ENCODE measurements at places on chromosomes 12 and 14.

GRCh38 chr12:87467936-87468335 is 561.3 kb downstream of the C12orf50 start:
- no peak for DNase-seq

DNA sequence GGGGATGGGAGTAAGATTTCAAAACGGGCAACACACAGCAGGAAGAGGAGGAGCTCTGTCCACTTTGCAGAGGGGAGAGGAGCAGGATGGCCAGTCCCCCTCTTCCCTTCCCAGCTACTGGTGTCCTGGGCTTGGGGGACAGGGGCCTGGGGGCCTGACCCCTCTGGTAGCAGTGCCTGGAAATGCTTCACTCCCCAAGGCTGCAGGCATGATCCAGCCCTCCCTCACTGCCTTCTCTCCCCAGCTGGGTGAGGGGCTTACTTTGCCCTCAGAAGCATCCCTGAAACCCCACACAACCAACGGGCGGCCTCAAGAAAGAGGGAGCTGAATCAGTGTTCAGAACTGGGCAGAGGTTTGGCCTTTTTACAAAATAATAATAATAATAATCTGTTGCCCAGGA is 279.5 kb downstream of the DPF3 start:
- no peak for DNase-seq

DNA sequence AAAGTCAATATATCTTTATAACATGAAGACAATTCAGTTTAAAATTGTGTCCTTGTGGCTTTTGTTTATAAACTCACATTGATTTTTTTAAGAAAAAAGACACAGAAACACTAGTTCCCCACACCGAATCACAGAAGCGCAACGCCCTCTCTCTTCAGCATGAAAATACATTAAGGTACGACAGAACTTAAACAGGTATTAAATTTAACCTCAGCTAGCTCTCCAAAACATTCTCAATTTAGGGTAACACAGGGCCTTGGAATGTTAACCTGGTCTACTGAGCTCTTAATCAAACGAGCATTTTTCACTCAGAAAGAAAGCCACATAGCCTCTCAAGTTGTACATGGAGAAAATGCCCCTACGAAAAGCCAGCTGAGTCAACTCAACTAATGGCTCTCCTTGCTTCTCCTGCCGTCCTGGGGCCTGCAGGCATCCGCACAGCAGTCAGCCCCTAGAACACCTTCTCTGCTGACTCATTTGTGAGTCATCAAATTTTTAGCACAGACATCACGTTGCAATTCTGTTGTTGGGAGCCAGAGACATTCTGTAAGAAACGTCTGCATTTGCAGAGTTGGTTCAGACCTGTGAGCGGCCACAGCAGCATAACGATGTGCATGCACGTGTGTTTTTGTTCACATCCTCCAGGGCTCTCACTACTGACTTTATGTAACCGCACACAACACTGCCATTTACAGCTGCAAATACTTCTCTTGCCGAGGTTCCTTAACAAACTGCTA is 141.6 kb downstream of the ITPR2 start:
- peak; percentile 95 for DNase-seq

DNA sequence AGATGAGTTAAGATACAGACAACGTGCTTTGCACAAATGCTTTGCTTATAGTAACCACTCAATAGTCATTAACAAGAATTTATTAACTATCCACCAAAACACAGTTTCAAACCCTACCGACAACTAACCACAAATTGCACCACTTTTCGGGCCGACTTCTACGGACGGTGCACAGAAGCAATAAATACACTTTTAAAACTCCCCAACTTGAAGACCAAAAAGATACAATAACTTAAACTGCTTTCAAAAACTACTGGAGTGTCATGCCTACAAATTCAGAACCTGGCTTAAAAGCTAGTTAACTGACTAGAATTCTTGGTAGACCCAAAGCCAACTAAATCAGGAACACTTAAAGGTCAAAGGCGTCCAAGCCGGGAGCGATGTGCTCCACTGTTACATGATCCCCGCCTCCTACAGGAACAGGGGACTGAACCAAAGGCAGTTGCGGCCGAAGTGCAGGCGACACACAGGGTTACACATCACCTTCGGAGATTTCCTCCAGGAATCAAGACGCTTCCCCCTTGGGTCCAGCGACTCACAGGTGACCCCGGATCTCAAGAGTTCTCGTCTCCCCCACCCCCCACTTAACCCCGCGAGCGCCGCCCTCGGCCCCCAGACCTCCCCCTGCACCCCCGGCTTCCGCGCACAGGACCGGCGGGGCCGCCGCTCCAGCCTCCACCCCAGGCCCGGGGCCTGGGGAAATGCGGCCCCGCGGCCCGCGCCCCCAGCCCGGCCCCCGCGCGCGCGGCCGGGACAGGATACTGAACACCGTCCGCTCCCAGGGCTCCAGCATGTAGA is 507 bp downstream of the SPTSSA start:
- DNase-seq, result peak; percentile 63

- no peak for DNase-seq
Measured at GRCh38 chr12:106010741-106011140, 128.0 kb downstream of the NUAK1 start.

DNA sequence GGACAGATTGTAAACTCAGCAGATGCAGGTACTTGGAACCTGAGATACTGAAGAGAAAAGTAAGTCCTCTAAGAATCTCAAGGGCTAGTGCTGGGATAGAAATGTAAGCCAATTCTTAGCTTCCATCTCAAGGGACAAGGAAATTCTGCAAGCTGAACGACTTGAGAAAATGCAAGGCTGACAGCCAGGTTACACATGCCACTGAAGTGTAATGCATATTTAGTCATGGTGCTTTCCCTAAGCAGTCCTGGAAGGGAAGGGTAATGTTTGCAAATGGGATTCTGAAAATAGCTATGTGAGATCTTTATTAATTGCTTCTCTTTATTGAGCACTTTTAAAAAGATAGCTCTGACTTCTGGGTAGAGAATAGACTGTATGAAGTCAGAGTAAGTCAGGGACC is 402.7 kb upstream of the SEL1L start:
- DNase-seq, result no peak

GRCh38 chr12:81541121-81541520 is 218.0 kb downstream of the PPFIA2 start:
- DNase-seq, result no peak

Data from NCI-H146 (cell line).